ENCODE measurements at places on chromosomes 3 and 15.

DNA sequence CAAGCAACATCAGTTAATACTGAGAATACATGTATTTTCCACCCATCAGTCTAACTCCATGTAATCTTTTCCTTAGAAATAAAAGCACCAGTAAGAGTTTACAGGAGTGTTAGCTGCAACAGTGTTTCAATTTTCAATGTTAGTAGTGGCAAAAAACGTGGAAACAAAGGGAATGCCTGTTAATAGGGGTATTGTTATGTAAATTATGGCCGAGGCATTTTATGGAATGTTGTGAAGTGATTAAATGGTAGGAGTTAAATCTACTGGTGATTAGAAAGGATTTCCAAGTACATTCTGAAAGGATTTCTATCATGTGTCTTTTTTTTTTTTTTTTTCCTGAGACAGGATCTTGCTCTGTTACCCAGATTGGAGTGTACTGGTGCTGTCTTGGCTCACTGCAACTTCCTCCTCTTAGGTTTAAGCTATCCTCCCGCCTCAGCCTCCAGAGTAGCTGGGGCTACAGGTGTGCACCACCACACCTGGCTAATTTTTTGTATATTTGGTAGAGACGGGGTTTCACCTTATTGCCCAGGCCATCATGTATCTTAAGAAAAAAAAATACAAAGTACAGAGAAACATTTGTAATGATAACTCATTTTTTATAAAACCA is 6.6 kb downstream of the ATP6V1A start:
- DNase-seq, result no peak

DNA sequence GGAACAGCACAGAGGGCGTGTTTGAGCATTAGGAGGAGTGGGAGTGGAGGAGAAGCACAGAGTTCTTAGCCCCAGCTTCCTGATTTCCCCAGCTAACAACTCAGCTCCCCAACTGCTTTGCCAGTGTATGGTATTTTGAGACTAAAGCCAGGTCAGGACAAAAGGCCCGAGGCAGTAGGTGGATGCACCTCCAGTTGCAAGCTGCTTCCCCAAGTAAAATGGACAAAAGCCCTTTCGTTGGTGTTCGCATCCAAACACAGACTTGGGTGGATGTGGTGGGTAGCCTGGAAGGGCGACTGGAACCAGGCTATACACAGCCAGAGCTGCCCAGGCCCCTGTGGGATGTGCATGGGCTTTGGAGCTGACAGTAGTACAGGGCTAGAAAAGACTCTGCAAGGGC is 12.3 kb upstream of the EHD4 start:
- no peak for DNase-seq

DNA sequence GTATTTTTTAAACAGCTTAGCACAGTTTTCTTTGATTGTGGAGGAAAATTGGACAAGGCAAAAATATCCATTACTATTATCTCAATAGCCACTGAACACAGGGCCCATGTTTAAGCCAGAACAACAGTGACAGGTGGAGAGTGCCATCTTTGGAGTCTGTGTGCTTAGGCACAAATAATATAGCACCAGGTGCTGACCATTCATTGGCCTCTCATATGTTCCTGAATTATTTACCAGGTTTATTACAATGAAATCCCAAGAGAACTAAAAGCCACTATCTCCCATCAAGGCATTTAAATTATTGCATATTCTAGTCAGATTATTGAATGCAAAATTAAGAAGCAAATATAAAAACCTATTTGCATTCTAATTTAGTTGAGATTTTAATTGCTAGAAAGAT is 39.6 kb downstream of the GPR156 start:
- DNase-seq, result no peak

- DNase-seq, result no peak
Observed at GRCh38 chr3:167559924-167560323, 86.1 kb upstream of the SERPINI2 start.

- DNase-seq, result no peak
Observed at GRCh38 chr3:108472001-108472591, 38.3 kb downstream of the MYH15 start.

DNA sequence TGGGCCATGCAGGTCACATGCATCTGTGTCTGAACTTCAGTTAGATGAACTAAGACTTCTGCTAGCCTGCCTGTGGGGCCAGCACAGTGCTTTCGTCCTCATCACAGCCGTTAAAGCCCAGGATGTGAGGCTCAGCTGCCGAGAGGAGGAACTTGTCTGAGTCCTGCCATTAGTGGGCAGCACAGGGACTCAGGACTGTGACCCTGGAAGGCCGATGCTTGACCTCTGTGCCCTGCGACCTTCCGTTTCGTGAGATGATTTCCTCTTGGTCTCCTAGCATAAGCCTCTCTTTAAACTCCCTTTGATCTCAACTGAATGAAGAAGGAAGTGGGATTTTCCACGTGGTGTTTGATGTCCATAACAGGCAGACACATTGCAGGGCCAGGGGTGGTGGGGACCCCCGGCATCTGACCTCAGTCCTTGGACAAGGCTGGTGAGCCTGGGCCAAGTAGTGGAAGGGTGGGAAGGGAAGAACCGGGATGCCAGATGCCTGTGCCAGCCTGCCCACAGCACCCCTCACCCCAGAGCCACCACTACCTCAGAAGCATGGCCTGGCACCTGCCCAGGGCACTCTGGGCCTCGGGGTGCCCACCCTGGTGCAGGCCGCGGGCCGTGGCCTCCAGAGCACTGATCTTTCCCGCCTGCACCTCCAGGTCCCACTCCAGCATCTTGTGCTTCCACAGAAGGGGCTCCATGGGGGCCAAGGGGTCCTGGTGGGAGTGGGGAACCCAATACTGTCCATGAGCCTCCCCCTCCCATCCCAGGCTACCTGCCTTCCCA is 21.6 kb downstream of the PLA2G4B start:
- DNase-seq, result no peak
